Epithelial cell of prostate (primary cell): ENCODE measurements at places on chromosomes 6 and 20.

DNA sequence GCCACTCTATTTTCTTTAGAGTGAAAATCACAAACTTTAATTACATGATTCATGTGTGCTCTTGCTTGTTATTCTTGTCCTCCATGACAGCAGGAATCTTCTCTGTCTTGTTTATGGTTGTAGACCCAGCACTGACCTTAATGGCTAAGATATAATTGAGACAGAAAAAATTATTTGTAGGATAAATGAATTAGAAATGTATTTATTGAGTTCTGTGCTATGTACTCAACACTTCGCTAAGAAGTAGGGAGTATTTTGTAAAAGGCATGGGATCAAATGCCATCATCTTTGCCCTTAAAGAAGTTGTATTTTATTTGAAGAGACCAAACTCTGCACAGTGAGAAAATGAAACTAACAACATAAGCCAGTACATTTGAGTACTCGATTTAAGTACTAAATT is 71.2 kb downstream of the CBLN4 start:
- no peak for DNase-seq

GRCh38 chr6:161543684-161544309 is 269.9 kb upstream of the AGPAT4 start:
- DNase-seq = no peak

GRCh38 chr20:48025051-48025515 is 239.8 kb upstream of the SULF2 start:
- no peak for DNase-seq

- DNase-seq = no peak
Observed at GRCh38 chr6:28281288-28282064, at the start of gene PGBD1. TSS of gene PGBD1 (plus strand) at chr6:28281572. CDS start at chr6:28283814, 2,242 bp downstream.
